ENCODE measurements at places on chromosomes 6 and 20.

DNA sequence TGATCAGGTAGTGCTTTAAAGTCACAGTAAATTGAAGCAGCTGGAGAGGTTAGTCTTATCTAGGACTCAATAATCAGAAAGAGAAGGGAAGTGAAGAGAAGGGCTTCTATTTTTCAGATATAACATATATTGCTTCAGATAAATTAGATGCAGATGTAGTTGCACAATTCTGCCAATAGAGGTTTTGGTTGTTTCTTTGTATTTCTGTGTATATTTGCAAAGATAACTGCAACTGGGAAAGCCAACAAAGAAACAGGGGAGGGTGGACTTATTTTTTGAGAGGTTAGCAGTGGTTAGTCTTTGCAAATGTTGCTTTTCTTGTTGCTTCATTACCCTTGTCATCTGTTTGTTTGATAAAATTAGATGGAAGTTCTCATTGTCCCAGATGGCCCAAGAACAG, 106.6 kb downstream of the ADGRG6 start:
- DNase-seq, result no peak

GRCh38 chr6:87277123-87277522, 45.3 kb upstream of the SMIM8 start:
- DNase-seq, result peak; percentile 31

DNA sequence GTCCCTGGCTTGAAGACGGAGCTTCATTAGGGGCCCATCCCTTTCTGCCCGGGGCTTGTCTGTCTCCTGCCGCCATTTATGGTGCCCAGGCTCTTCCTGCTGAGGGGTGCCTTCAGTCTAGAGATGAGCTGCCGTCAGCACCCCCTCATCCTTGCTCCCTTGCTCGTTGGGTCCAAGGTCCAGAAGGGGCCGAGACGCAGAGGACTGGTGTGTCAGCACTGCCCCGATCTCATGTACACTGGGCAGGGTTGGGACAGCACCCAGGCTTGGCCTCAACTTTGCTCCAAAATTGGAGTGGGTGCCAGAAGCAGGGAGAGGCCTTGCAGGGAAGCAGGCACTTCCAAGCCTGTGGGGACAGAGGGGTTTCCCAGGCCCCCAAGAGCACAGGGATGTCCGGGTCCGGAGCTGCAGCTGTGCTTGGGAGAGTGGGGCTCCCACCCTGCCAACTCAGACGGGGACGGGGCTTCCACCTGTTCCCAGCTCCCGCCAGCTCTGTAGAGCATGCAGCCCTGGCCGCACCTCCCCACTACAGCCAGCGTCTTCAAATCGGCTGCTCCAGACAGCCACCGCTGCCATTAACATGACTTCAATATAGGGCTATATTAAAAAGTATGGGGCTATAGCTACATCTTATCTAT, 488.8 kb downstream of the TENT5A start:
- no peak for DNase-seq

DNA sequence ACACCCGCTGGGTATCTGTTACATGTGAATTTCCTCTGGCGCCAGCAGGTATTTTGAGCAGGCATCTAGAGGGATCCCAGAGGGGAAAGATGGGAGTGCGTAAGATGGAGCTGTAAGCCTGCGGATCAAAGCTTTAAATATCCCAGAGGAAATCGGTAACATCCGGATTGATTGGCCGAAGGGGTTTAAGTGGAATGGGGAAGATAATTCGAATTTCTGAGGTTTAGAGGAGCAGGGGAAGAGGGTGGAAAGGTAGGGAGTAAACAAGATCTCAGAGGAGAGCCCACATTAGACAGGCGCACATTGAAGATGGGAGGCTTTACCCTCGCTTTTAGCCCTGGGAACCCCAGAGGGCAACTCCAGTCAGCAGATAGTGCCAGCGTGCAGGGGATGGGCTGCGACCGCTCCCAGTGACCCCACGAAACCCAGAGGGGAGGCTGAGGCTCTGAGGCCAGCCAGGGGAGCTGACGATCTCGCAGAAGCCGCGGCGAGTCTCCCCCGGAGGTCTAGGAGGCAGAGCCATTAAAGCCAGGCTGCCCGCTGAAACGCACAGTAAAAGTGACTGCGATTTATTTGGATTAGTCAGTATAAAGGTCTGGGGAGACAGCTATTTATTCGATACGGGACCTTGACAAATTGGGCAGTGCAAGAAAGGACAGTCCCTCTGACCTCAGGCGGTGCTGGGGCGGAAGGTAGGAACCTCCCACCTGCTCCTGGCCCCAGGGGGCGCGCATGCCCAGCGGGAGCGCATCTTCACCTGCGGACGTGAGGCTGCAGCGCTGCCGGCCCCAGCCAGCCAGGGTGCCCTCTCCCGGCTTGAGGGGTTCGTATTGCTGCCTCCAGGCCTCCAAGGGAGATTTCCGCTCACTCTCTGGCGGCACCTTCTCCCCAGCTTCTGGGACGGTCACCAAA, 34.3 kb upstream of the TCF21 start:
- DNase-seq, result no peak

DNA sequence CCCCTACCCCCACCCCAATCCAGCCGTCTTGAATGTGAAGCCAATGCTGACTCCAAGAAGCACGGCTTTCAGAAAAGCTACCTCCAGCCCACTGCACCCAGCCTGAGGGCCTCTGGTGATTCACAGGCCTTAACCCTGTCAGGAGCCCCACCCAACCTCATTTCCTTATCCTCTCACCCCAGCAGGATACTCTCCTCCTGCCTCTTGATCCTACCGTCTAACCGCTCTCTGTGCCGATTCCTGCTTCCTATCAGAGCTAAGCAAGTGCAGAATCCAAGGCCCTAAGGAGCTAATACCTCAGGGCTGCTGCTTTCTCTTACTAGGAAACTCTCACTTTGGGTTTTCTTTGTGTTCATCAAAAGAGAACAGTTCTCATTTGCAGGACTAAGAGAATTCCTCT, 47.2 kb downstream of the TRERF1 start:
- no peak for DNase-seq

- no peak for DNase-seq
Measured at GRCh38 chr20:45852326-45852725, 4.9 kb downstream of the ACOT8 start.

- no peak for DNase-seq
Measured at GRCh38 chr6:3471286-3471685, 14.4 kb upstream of the SLC22A23 start.

DNA sequence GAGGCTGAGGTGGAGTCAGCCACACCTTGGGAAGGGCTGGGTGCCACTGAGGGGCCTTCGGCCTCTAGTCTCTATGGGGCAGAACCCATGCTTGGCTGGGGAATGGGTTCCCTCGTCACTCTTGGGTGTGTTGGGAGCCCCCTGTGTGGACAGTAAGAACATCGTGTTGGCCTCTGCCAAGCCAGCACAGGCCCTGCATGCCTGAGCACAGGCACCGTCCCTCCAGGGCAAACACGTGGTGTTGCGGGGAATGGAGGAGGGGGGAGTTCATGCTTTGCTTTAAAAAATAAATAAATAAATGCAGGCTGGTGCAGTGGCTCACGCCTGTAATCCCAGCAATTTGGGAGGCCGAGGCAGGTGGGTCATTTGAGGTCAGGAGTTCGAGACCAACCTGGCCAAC, 63.0 kb downstream of the EZR start:
- DNase-seq, result no peak

- DNase-seq, result no peak
Measured at GRCh38 chr20:6898928-6899327, 131.4 kb downstream of the BMP2 start.

GRCh38 chr20:53176134-53176533, 204.0 kb downstream of the TSHZ2 start:
- no peak for DNase-seq

- no peak for DNase-seq
Measured at GRCh38 chr6:2063547-2063946, 181.9 kb downstream of the GMDS start.

DNA sequence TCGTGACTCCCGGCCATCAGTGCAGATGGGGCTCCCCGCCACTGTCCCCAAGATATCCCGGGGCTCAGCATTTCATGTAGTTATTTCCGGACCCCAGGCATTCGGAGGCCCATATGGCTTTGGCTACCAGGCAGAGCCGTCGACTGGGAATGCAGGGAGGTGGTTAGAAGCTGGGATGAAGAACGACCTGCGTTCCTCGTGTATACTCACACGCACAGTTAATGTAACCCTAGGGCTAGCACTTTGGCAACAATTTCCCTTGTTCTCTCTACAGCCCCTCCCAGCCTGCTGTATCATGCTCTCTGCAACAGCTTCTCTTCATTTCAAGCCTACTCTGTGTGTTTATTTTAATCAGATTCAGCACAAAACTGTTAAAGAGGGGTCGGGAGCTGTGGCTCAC, 240.4 kb downstream of the MYLK4 start:
- DNase-seq, result no peak

- DNase-seq, result no peak
Measured at GRCh38 chr6:166433096-166433495, 50.4 kb upstream of the MPC1 start.

DNA sequence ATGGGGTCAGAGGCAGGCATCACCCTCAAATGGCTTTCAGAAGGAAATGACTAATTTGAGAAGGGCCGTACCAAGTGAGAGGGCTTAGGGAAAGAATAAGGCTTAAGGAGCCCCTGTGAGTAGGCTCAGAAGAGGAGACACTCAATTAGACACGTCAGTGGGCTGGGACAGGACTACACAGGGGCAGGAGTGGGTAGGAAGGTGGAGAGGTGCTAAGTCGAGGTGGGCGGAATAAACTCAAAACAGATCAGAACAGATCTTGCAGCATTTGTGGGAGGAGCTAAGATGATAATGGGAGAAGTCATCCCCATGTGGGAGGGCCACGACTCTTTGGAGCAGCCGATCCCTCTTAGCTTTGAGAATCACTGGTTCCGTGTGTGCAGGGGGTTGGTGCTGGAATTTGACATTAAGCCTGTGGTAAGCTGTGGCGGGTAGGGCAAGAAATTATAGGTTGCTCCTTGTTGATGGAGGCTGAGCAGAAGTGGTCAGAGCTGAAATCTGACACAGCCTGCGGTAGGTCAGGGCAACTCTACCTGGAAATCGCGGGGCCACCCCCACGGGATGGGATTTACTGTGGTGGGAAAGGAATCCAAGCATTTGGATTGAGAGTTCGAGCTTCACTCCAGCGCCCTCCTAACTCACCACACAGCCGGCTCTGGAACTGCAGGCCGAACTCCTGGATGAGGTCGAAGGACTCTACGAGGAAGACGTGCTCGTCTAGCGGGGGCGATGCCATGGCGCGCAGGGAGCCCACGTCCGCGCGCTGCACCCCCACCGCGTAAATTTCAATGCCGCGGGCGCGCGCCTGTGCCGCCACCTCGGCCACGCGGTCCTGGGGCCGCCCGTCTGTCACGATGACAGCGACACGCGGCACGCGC, 2.8 kb upstream of the RBPJL start:
- DNase-seq, result no peak

GRCh38 chr6:72424476-72424875, 197.4 kb upstream of the KCNQ5 start:
- DNase-seq, result no peak

DNA sequence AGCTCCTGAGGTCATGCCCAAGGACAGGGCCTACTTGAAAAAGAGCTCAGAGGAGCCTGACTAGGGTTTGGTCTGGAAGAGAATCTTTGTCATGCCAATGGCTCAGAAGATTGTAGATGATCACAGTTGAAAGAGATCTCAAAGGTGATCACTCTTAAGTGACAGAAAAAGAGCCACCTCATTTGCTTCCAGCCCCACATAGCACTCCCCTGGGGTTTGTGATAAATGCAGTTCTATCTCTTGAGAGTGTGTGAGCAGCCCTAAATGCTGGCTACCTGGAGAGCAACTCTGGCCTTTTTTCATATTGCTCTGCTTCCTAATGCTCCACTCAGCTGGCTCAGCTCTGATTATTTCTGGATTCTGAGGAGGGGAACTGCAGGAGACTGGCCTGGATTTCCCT, 39.3 kb downstream of the KLHL32 start:
- no peak for DNase-seq

DNA sequence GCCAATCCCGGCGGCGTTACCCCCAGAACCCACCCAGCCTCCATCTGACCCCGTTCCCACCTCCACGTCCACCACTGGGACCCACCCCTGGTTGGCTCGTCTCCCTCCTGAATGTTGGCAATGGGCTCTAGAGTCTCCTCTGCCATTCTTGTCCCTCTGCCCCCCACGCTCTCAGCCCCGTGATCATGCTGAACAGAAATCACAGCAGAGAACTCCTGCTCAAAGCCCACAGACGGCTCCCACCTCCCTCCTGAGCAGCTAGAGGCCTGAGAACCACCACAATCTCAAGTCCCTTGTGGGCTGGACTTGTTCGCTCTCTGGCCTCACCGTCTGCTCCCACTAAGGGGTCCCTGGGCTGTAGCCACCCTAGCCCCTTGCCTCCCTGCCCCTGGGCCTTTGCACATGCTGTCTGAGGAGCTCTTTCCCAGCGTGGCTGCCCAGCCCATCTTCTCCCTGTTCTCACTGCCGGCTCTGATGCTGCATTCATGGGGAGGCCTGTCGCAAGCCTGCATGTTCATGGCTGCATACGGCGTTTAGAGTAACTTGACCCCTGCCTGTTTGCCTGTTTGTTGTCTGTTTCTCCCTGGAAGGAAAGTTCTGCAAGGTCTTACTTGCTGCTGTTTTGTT, 11.2 kb upstream of the FRMD1 start:
- no peak for DNase-seq

GRCh38 chr20:18578581-18578980, 9.3 kb upstream of the DTD1 start:
- no peak for DNase-seq

- DNase-seq, result no peak
Measured at GRCh38 chr20:49540232-49540620, 27.7 kb downstream of the PTGIS start.

DNA sequence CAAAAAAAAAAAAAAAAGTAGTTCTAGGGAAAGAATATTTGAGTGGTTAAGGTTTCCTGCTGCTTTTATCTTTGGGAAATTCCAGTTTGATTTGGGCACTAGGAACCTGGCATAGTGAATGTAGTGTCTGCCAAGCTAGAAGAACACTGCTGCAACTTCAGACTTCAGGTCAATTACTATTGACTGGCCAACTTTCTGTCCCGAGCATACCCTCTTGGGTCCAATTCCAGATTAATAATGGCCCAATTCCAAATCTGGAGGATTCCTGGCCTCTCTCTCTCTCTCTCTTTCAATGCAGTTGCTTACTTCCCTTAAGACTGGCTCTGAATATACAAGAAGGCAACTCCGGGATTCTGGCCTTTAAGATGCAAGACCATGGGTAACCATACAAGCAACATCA, 74.9 kb downstream of the ANKEF1 start:
- no peak for DNase-seq

DNA sequence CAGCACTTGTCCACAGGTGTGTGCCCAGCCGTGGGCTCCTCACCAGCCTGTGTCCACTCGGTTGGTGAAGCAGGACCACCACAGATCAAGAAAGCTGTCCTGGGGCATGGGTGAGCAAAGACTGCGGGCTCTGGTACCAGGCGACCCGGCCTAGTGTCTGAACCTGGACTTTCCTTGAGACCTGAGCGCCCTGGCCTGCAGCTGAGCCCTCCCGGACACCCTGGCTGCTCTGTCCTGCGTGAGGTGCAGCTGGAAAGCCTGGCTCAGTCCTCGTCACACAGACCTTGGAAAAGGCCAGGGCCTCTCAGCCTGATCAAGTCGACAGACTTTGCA, 201.2 kb upstream of the THBS2 start:
- DNase-seq, result no peak

DNA sequence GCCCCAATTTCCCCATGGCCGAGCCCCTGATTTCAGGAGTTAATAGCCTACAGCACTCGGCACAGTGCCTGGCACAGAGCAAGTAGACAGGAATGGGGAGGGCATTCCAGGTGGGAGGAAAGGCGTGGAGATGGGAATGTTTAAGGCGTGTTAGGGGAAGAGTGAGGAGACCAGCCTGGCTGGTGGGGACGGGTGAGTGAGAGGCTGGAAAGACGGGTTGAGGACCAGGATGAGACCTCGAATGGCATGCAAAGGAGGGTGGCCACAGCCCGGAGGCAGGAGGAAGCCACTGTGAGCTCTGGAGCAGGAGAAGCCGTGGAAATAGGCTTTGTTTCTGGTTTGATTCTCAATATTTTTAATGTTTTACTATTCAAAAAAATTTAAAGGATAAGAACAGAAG, 49.5 kb downstream of the CEBPB start:
- no peak for DNase-seq
